ENCODE measurements at places on chromosomes 1 and 21. TPM values are rescaled to one million over a fixed set of nuclear protein-coding genes. Genes with fewer than 3 reads are reported as not detected.

The RNF186 gene
- total RNA-seq = not detected

The OR2L13 gene
- total RNA-seq = not detected

The KRTAP21-2 gene
- total RNA-seq = not detected

The FAM43B gene
- not detected for total RNA-seq

The TNFSF4 gene
- total RNA-seq = 0.58 TPM

The RIPPLY3 gene
- total RNA-seq = 0.27 TPM

The FCGR3A gene
- not detected for total RNA-seq

The ADCY10 gene
- 0.05 TPM for total RNA-seq

The DPT gene
- not detected for total RNA-seq

The MYOM3 gene
- not detected for total RNA-seq

The TMCC2 gene
- total RNA-seq = 10.1 TPM

The RPE65 gene
- total RNA-seq = not detected

The CLIC4 gene
- 25.5 TPM for total RNA-seq

The BMP8B gene
- 0.55 TPM for total RNA-seq

The ATAD3C gene
- total RNA-seq = 1.7 TPM

The TENT5C gene
- total RNA-seq = 13.8 TPM

The GCLM gene
- 21.7 TPM for total RNA-seq

The FAM110D gene
- total RNA-seq = not detected

The SLAMF9 gene
- not detected for total RNA-seq

The DCLRE1B gene
- total RNA-seq = 19.4 TPM

The RPTN gene
- not detected for total RNA-seq

The COL6A1 gene
- total RNA-seq = 0.39 TPM

The ZNF692 gene
- total RNA-seq = 60.4 TPM

The LRRC38 gene
- not detected for total RNA-seq

The IFNLR1 gene
- 6.2 TPM for total RNA-seq

The AMPD1 gene
- total RNA-seq = not detected

The S100A9 gene
- not detected for total RNA-seq

The HHIPL2 gene
- total RNA-seq = not detected

The KLHDC9 gene
- total RNA-seq = 1.6 TPM

The RUNX3 gene
- 153 TPM for total RNA-seq

The FAM72D gene
- 20.1 TPM for total RNA-seq

The ARHGEF2 gene
- total RNA-seq = 174 TPM

The KRTAP19-3 gene
- not detected for total RNA-seq

The FCRL5 gene
- total RNA-seq = not detected

The AGT gene
- not detected for total RNA-seq

The HSD3B2 gene
- not detected for total RNA-seq

The KIF21B gene
- 58.7 TPM for total RNA-seq

The CFHR2 gene
- not detected for total RNA-seq

The SHE gene
- not detected for total RNA-seq

The IL23R gene
- total RNA-seq = 16.8 TPM

The NBPF4 gene
- not detected for total RNA-seq

The RXRG gene
- total RNA-seq = not detected

The ZNF695 gene
- 0.74 TPM for total RNA-seq

The CHRM3 gene
- 0.26 TPM for total RNA-seq

The RER1 gene
- 148 TPM for total RNA-seq

The TRAF3IP3 gene
- total RNA-seq = 212 TPM

The CRTC2 gene
- 78.0 TPM for total RNA-seq

The BNIPL gene
- total RNA-seq = 0.64 TPM

The B3GALNT2 gene
- total RNA-seq = 13.1 TPM

The PSMG1 gene
- 82.3 TPM for total RNA-seq

Measured in activated CD4-positive, alpha-beta memory T cell treated with anti-CD3 and anti-CD28 coated beads for 36 hours (primary cell).